ENCODE measurements at places on chromosomes 16 and 17. TPM values are rescaled to one million over a fixed set of nuclear protein-coding genes. Genes with fewer than 3 reads are reported as not detected.

The EFCAB5 gene
- not detected for total RNA-seq

DNA sequence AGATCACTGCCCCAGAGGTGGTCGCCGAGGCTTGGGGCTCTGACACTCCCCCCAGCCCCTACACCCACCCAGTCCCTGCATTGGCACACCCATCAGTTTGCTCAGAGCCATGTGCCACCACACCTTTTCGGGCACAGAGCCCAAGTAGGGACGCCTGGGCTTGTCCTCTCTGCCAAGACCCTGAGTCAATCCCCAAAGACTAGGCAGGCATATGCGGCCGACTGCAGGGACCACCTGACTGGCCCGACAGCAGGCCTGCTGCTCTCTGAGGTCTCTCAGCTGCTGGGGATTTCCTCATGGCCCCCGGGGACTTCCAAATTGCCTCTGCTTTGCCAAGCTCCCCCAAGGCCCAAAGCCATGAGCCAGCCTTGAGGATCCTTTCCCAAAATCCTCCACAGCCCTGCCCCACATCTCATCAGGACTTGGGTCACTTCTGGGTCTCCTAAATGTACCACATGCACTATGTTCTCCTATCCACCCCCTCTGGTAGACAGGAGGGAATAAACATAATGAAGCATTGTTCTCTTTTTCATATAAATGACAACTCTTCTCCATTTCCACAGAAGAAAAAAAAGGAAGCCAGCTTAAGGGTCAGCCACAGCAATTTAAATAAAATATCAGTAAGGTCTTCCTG is 30.6 kb downstream of the MYO18A start:
- H3K4me1 ChIP-seq: peaks cover 47% of the 10 kb centered on the region
- 0 out of 2 replicates have a peak overlapping the region, but pooled peaks have one; percentile 5 for H3K27ac ChIP-seq

DNA sequence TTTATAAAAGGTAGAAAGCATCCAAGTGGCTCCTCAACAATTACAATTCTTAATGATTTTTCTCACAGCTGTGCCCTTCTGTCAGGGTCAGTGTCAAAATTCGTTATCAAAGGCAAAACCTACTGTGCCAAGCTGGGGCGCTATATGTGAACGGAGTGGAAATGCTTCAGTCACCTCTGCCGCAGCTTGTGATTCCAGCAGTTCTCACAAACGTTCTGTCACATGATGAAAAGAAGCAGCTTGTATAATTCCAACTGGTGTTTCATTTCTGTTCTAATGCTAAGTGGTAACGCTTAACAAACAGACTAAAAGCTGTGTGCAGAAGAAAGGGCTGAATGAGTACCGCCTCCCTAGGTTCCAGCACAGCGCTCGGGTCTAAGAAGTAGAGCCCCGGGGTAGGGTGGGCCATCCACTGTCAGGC is 14.2 kb downstream of the PLD6 start:
- H3K36me3 ChIP-seq: peaks cover 28% of the 10 kb centered on the region
- H3K27me3 ChIP-seq: no peaks in the 10 kb centered on the region
- no peak overlapping the region for H3K4me3 ChIP-seq
- peaks cover 41% of the 10 kb centered on the region for H3K4me1 ChIP-seq

GRCh38 chr17:47629826-47630225 is 19.9 kb upstream of the KPNB1 start:
- H3K27ac ChIP-seq: no peak overlapping the region
- H3K4me3 ChIP-seq: no peak overlapping the region
- H3K27me3 ChIP-seq: no peaks in the 10 kb centered on the region
- H3K4me1 ChIP-seq: no peaks in the 10 kb centered on the region
- H3K36me3 ChIP-seq: peaks cover 15% of the 10 kb centered on the region
